Pons (tissue), 1 donor: ENCODE measurements at places on chromosomes 13 and 19.

GRCh38 chr13:27401210-27401609 is 23.2 kb upstream of the GTF3A start:
- DNase-seq, result peak; percentile 56

GRCh38 chr19:51256155-51256625 is 5.3 kb downstream of the SIGLECL1 start:
- no peak for DNase-seq

DNA sequence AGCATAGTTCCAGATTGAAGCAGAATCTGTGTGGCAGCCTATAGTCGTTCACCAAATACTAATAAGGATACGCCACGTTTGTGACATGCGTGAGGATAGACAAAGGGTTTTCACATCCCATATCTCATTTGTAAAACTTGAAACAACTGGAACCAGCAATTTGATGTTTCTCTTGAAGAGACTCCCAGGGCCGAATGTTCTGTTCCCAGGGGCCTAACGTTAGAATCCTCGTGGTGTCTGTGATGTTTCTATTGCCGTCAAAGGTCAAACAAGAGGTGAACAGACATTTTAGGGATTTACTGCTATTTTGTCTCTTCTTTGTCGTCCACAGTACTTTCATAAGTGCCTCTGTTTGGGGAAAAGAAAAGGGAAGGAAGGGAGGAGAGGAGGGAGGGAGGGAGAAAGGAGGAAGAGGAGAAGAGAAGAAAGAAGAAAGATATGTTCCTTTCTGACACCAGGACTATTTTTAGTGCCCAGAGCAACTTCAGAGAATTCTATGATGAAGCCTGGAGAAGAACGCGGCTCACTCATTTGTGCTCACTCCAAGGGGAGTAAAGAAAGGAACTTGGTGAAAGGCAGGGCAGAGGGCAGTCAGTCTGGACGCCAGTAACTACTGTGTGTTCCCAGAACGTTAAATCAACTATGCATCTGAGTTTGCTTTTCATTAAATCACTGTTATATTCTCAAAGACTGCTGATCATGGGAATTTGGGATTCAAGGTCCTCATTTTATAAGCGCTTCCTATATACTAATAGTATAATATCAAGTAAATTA is 154.5 kb downstream of the DCT start:
- no peak for DNase-seq

DNA sequence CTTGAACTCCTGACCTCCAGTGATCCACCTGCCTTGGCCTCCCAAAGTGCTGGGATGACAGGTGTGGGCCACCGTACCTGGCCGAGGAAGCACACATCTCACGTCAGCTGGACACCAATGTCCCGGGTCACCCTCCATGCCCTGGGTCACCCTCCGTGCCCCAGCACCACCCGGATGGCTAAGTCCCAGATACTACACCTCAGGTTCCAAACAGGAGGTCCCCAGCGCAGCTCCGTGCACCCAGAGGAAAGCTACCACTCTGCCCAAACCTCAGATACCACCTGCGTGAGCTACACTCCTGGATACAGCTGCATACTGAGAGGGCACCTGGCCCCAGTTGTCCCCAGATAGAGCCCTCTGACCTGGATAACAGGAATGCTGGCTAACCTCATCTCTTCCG is 14.0 kb downstream of the LRRC4B start:
- DNase-seq, result no peak

GRCh38 chr13:31663880-31664585 is 75.3 kb upstream of the RXFP2 start:
- no peak for DNase-seq

GRCh38 chr19:58063712-58064111 is 4.6 kb downstream of the ZNF135 start:
- no peak for DNase-seq

DNA sequence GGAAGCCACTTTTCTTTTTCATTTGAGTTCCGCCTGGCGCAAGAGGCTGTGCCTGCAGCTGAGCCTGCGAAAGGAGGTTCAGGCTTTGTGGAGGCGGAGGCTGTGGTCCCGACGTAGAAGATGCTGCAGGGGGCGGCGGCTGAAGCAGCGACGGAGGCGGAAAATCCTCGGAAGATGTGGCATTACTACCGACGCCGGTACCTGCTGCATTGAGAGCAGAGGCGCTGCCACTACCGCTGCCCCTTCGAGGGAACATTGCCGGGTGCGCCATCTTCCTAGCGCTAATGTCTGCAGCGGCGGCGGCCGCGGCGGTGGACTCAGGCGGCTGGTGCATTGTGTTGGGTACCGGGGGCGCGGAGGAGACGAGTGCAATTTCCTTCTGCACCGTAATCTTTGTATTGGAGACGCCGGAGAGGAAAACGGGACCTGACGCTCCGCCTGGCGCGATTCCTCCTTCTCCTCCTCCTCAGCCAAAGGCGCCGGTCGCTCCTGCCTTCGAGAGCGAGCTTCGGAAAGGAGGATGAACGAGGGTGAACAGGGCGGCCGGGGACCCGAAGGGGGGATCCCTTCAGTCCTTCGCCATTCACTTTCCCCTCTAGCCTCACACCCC is at the start of gene TSC22D1:
Gene TSC22D1 (minus strand): TSS at position 590 of the 610 bp plus-strand sequence. CDS start 256 bp downstream, at position 334.
- peak; percentile 36 for DNase-seq

- no peak for DNase-seq
These were observed 11.7 kb downstream of the SPRY2 start for GRCh38 chr13:80329250-80329649.

DNA sequence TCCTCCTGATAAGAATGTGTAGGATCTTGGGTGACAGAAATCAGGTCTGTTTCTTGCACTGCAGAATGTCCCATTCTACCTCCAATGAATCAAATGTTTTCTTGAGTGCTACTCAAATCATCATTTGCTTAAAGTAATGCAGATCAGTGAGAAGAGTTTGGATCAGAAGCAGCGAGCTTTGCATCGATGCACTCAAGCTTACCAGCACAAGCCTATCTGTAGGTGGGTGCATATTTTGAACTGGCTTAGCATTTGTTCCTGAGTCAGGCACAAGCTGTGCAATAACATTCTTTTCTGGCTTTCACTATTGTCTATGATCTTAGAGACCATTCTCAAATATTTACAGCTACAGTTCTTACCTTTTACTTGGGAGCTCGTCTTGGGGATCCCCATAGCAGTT is 109.5 kb downstream of the UBL3 start:
- no peak for DNase-seq

DNA sequence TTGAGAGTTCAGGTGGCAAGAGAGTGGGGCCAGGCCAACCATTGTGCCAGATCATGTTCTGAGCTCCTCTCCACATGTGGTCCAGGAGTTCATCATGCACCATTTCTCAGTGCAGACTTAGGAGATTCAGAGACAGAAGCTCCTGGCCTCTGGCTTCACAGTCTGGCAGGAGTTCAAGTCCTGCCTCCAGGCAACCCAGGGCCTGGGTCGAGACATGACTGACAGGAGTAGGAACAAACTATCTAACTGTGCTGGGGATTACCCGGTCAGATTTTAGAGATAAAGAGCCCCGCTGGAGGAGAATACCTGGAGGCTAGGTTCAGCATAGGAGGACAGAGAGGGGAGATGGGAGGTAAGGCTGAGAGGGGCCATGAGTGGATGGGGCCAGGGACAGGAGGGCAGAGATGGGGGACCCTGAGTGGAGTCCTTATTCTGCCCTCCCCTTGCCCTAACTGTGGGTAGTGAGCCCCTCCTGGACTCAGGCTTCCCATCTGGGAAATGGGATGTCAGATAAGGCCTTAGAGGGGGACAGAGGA is 906 bp upstream of the CYP4F11 start:
- DNase-seq, result peak; percentile 1

GRCh38 chr19:10543059-10543419 is 665 bp upstream of the ATG4D start:
- DNase-seq, result no peak

DNA sequence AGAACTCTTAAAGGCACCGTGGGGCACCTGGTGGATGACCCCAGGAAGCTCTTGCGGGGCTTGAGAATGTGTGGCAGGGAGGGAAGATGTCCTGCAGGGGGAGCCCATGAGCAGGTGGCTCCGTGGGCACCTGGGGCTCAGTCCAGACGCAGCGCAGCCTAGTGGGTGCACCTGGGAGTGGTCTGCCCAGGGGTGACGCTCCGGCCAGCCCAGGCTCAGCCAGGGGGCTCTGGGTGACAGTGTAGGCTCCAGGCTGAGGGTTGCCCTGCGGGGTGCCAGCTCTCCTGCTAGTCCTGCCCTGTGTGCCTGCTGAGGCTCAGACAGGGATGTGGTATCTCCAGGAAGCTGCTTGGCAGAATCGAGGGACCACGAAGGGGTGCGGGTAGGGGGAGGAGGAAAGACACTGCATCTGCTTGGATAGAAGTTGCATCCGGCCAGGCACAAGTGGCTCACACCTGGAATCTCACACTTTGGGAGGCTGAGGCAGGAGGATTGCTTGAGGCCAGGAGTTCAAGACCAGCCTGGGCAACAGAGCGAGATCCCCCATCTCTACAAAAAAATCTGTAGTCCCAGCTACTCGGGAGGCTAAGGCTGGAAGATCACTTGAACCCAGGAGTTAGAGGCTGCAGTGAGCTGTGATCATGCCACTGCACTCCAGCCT is 15.0 kb upstream of the PGLS start:
- DNase-seq, result no peak

DNA sequence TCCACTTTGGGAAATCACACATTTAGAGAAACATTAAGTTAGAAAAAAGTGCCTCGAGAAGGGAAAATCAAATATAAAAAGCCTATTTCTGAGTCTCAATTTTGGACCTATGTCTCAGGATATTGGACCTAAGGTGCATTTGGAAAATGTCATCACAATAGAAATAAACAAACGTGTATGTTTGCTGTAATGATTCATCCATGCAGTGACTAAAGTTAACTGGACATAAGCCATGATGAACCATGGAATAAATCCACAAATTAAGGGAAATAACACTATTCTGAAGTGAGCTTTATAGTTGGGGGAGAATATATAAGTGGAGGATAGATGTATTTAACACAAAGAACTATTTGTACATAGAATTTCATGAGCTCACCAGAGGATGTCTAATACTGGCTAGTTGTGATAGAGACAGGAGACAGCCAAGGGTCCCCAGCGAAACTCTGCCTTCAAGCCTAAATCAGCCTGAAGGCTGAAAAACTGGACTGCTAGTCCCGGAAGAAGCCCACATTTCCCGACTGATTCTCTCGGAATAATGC is 963.3 kb upstream of the SPRY2 start:
- no peak for DNase-seq

GRCh38 chr13:77596777-77597176 is 61.3 kb downstream of the SCEL start:
- DNase-seq, result no peak

- DNase-seq, result peak; percentile 28
These were observed 6.4 kb downstream of the LYL1 start for GRCh38 chr19:13095934-13096927.

DNA sequence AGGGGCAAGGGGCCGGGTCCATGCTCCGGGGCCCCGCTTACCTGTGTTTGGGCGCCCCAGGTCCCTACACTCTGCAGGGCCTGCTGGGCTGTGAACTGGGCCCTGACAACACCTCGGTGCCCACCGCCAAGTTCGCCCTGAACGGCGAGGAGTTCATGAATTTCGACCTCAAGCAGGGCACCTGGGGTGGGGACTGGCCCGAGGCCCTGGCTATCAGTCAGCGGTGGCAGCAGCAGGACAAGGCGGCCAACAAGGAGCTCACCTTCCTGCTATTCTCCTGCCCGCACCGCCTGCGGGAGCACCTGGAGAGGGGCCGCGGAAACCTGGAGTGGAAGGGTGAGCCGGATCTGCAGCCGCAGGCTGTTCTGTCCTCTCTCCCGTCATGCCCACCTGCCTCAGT is 1.7 kb downstream of the FCGRT start:
- no peak for DNase-seq

GRCh38 chr13:37995092-37995491 is 125.5 kb upstream of the TRPC4 start:
- no peak for DNase-seq

GRCh38 chr13:33865945-33866344 is 48.0 kb downstream of the RFC3 start:
- DNase-seq, result no peak

DNA sequence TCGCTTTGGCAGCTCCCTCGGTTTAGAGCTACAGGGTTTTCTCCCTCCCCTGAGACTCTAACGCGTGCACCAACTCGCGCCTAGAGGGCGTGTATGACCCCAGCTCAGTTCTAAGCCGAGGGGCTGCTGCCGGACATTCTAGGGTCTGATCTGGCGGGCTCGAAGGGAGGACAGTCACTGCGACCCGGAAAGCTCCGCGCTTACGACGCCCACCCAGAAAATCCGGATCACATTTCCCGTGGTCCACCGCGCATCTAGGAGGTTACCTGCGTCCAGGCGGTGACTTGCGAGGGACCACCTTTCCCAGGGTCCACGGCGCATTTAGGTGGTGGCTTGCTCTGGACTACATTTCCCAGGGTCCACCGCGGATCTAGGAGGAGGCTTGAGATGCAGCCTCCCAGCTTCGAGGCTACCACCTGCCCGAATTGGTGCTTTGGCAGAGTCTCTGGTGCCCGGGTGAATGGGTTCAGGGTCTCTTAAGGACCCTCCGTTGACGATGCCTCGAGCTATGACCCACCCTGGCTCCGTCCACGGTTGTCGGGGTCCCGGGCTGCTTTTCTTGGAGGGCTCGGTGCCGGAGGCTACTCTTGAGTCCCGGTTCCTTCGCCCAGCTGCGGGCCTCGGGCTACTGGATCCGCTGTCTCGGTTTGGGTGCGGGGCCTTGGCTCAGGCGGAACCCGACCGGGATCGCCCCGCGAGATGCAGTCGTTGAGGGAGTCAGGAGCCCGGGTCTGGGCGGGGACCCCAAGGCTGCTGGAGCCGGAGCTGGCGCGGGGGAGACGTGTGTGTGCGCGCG is 30.5 kb downstream of the ZNF146 start:
- DNase-seq, result no peak

DNA sequence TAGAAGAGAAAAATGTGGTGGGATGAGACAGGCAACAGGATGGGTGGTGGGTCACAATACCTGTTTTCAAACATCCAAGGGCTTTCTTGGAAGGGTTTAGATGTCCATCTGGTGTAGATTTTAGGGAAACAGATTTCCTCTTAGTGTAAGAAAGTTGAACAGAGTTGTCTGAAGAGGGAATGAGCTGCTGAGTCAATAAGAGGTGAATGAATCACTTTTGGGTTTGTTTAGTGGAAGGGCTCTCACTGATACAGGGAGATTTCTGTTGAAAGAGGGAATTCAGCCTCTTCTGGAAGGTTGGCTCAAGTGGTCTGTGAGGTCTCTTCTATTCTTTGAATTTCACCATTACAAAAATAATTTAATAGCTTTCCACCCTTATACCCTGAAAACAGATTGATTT is 54.6 kb downstream of the LACC1 start:
- DNase-seq, result no peak

GRCh38 chr19:19053508-19054314 is 10.1 kb upstream of the SLC25A42 start:
- peak; percentile 34 for DNase-seq
